Posterior vena cava (tissue), 2 donors: ENCODE measurements at places on chromosomes 2 and 18. TPM values are rescaled to one million over a fixed set of nuclear protein-coding genes. Genes with fewer than 3 reads are reported as not detected.

ASIC4 gene
- 0.38 TPM for total RNA-seq

DNA sequence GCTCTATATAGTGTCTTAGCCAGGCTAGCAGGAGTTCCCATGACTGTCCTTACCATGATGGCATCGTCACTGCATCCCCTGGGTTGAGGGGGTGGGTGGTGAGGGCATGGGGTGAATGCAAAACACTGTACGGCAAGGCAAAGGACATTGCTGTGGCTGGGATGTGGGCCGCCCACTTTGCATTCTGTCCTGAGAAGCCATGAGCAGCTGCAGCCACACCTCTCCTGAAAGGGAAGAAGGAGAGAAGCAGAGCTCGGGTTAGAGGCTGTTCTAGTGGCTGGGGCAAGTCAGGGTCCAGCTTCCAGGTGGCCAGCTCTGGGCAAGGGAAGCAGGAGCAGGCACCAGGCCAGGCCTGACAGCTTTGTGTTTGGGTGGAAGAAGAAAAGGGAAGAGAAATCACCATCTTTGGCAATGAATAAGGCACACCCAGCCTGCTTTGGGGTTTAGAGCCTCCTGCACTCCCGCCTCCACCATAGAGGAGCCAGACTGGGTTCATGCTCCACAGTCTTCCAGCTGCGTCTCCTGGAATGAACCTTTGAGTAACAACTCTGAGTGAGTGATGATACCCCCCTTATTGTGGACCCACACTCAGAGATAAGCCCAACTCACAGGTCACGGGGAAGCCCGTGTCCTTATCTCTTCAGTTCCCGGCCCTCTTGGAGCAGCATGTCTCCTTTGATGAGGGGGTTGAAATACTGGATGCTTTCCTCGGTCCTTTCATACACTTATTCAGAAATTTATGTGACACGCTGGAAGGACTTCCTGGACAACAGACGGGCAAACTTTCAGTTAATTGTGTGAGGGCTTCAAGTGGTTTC, 63.4 kb downstream of the INPP4A start:
- peak; percentile 92 for DNase-seq

REG3G gene
- not detected for total RNA-seq

DNA sequence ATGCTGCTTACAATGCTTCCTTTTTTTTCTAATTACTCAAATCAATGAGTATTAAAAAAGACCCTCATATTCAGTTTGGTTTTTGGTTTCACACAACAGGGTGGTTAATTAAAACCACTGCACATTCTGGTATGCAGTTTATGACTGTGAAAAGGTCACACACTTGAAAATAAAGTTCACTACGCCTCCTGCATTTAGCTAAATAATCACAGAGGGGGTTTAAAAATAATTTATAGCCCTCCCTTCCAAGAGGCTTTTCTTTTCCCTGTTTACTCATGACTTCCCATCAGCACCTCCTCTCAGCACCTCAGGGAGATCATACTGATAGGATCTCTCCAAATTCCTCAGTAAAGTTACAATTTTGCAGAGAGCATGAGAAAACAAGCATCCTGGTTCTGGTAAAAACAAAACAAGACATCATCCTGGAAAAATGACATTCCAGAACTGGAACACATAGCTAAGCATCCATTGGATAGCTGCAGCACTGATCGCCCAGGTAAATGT, 129.5 kb upstream of the TMEM200C start:
- DNase-seq = no peak

- DNase-seq = no peak
Measured at GRCh38 chr2:232835687-232836208, 34.3 kb upstream of the SNORC start.

FBLN7 gene
- total RNA-seq = 15.4 TPM

DNA sequence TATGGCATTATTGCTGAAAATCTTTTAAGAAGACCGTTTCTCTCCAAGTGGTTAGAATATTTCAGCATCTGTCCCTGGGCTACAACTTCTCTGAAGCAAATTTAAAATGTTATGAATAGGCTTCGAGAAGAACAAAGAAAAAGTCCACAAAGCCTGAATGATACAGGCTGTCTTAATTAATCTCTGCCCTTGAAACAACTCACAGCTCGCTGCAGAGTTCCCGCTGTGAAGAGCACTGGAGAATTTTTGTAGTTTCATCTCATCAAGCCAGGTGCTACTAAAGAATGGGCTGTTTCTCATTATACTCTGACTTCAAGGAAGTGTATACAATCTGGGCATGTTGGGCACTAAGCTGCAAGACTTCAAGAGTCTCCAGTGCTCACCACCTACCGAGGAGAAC, 67.6 kb downstream of the LAMA1 start:
- DNase-seq = no peak

DNA sequence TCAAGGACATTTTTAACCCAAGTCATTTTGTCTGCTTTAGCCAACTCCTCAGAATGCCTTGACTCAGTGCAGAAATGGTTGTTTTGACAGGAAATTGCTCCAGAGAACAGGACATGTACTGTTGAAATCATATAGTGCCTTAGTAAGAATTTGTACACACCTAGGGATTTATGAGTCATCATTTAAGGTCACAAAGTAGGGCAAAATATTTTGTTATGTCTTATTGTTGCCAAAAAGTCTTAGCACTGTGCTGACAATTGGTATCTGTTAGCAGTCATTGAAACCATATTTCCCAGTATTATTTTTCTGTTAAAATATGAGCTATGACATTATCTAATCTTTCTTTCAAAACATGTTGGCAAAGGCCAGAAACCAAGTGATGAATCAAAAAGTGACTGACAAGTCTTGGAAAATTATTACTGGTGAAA, 104.5 kb downstream of the OSBPL6 start:
- no peak for DNase-seq

PRKAG3 gene
- total RNA-seq = not detected

DNA sequence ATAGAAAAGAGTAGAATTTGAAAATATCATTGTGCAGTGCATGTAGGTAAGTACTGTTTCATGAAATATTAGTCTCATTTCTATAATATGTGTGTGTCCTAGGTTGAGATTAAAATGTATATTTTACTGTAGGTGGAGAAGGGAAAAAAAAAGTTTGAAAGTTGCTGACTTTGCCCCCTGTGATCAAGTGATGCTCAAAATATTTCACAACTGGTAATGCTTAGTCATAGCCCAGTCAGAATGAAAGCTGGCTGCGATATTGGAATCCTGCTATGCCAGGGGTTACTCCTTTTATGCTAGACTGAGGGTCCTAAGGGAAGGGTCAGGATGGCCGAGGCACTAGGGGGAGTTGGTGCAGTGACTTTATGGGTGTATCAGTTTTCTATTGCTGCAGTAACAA, 19.5 kb upstream of the CFAP36 start:
- DNase-seq = no peak

EFR3B gene
- 1.7 TPM for total RNA-seq

GRCh38 chr2:45505138-45505537, 105.9 kb downstream of the SRBD1 start:
- no peak for DNase-seq

WDCP gene
- 5.6 TPM for total RNA-seq

- no peak for DNase-seq
Measured at GRCh38 chr2:66435549-66435875, 587 bp downstream of the MEIS1 start.

DNA sequence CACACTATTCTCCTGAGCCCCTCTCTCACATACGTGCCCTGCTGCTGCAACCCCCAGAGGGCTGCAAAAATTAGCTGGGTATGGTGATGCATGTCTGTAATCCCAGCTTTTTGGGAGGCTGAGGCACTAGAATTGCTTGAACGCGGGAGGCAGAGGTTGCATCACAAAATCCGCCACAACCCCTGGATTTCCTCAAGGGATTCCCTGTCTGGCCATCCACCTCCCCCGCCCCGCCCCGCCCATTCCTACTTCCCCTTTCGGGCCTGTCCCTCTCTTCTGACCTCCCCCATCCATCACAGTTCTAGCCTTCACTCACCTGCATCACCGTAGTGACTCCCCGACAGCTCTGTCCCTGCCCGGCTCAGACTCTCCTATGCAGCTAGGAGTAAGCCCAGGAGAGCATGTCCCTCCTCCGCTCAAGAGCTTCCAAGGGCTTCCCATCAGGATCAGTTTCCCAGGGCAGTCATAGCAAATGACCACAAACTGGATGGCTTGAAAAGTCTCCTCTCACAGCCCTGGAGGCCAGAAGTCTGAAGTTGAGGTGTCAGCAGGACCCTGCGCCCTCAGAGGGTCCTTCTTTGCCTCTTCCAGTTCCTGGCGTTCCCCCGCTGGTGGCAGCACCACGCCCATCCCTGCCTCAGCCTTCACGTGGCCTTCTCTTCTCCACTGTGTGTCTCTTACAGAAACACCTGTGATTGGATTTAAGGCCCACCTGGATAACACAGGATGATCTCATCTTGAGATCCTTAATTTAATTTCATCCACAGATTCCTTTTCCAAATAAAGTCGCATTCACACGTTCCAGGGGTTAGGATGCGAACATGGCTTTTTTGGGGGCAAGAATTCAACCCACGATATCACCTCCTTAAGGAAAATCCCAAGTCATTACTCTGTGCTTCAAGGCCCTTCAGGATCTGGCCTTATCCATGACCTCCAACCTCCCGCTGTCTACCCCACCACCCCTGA, 58.5 kb downstream of the HS1BP3 start:
- peak; percentile 56 for DNase-seq

DNA sequence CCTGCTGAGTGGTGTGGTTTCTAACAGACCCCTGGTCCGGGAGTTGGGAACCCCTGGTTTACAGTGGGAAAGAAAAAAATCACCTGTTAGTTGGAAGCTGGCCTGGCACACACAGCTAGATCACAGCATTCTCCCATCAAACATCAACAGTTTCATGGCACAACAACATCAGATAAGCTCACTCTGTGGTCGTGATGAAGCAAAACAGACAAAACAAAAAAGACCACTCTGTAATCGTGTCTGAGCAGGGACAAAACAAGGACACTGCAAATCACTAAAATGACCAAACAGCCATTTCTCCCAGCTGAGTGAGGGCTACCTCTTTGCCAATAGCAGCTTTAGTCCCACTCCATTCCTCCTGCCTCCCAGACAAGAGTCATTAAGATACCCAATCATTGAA, 9.0 kb upstream of the IMPACT start:
- no peak for DNase-seq
